ENCODE measurements at places on chromosomes 2 and 18. TPM values are rescaled to one million over a fixed set of nuclear protein-coding genes. Genes with fewer than 3 reads are reported as not detected.

CCDC148 gene
- total RNA-seq: 1.0 TPM

MOB4 gene
- 27.6 TPM for total RNA-seq

CYRIA gene
- total RNA-seq: 3.9 TPM

NRP2 gene
- 5.1 TPM for total RNA-seq

PLGLB1 gene
- 2.7 TPM for total RNA-seq

CD8A gene
- 0.51 TPM for total RNA-seq

GULP1 gene
- 4.6 TPM for total RNA-seq

PAX3 gene
- total RNA-seq: not detected

AMER3 gene
- not detected for total RNA-seq

LYG2 gene
- total RNA-seq: not detected

OR6B2 gene
- total RNA-seq: not detected

SERPINB13 gene
- total RNA-seq: not detected

- peak; percentile 55 for DNase-seq
Observed at GRCh38 chr18:76495435-76496193, 572 bp upstream of the ZNF516 start.

DNA sequence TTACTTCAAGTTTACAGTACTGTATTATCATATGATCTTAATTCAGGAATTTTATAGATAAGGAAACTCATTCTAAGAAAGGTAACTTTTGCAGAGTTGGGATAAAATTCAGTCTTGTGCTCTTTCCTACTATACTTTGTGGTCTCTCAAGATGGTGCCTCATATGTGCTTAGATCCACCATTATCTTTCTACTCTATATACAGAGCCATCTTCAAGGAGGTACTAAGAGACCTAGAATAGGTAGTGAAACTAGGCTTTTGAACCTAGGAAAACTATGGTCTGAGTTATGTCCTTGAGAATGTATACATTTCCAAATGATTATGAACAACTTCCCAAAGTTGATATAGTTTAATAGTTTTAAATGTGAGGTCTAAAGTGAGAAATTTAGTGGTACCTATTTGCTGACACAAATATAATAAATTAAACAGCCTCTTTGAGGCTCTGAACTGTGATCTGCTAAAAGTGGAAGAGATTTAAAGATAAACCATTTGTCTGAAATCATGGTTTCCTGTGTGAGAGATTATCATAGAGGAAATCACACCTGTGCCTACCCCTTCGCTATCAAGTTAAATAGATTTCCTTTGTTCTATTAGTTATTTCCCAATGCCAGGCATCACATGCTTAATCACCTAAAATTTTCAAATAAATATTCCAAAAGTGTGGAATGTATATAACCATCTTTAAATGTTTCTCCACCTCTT lies 27.2 kb downstream of the ACAA2 start:
- DNase-seq: no peak

GRCh38 chr2:147639891-147640290 lies 204.9 kb upstream of the ACVR2A start:
- DNase-seq: no peak

- no peak for DNase-seq
Observed at GRCh38 chr2:191693166-191693565, 15.2 kb downstream of the NABP1 start.

- DNase-seq: no peak
Observed at GRCh38 chr2:79801082-79801481, 288.2 kb downstream of the CTNNA2 start.

- DNase-seq: no peak
Observed at GRCh38 chr18:3615374-3615985, 165.5 kb downstream of the TGIF1 start.

DNA sequence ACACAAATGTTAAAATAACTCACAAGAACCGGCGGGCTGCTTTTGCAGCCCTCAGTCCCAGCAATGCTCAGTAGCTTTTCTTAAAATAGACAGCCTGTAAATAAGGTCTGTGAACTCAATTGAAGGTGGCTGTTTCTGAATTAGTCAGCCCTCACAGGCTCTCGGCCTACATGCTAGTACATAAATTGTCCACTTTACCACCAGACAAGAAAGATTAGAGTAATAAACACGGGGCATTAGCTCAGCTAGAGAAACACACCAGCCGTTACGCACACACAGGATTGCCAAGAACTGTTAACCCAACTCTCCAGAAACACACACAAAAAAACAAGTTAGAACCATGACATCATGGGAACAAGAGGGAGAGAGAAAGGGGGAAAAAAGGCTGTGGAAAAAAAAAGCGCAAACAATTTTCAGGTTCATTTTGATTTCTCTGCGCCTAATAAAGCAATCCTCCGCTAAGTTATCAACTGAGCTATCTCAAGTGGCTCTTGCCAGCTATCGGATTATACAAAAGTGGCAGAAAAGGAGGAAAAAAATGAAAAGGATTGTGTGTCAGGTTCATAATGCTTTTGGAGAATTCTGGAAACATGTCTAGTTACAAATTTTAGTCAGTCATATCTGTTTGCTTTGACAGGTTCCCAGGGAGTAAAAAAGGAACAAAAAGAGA lies 89.1 kb downstream of the ZEB2 start:
- no peak for DNase-seq

DNA sequence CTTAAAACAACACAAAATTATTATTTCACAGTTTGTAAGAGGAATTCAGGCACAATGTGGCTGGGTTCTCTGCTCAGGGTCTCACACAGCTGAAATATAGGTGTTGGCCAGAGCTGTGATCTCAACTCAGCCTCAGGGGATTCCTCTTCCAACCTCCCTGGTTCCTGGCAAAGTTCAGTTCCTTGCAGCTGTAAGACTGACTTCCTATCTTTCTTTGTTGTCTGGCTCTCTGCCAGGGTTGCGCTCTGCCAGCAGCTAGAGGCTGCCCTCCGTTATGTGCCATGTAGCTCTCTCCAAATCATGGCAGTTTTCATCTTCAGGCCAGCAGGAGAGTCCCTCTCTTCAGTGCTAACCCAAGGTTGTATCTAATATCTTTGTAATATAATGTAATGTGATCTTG lies 272.5 kb upstream of the KCNJ3 start:
- DNase-seq: peak; percentile 44

DNA sequence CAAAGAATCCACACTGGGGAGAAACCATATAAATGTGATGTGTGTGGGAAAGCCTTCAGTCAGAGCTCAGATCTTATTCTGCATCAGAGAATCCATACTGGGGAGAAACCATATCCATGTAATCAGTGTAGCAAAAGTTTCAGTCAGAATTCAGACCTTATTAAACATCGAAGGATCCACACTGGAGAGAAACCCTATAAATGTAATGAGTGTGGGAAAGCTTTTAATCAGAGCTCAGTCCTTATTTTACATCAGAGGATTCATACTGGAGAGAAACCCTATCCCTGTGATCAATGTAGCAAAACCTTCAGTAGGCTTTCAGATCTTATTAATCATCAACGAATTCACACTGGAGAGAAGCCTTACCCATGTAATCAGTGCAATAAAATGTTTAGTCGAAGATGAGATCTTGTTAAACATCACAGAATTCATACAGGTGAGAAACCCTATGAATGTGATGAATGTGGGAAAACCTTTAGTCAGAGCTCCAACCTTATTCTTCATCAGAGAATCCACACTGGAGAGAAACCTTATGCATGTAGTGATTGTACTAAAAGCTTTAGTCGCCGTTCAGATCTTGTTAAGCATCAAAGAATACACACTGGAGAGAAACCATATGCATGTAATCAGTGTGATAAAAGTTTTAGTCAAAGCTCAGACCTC lies 16.7 kb upstream of the ZSCAN30 start:
- no peak for DNase-seq

DNA sequence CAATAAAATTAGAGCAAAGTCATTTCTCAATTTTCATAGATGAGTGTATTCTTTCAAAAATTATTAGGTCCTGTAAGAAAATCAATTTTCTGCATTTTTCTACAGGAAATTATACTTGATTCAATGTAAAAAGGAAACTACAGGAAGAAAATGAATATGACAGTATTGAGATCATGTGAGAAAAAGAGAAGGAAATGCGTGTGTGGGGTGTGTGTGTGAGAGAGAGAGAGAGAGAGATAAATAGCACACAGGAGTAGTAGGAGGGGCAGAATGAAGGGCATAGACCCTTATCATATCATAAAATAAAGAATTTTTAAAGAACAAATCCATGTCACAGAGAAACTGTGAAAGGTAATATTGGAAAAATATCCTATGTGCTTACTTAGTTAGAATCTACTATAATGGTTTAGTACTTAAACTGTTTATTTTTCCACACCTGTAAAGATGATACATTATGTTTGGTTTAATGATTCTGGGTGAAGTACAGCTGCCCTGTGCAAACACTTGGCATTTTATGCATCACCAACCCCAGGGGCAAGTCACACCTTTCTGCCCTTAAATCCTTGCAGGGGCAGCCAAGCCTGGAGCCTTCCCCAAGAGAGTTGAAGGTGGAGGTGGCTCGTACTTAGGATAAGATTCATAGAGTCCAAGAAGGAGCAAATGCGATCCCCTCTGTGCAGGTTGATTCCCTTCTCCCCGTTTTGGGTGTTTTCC lies 276.4 kb downstream of the TGIF1 start:
- DNase-seq: no peak

GRCh38 chr18:8277270-8277669 lies 332.0 kb upstream of the RAB12 start:
- no peak for DNase-seq

GRCh38 chr18:53509886-53510285 lies 714.6 kb downstream of the MBD2 start:
- no peak for DNase-seq

DNA sequence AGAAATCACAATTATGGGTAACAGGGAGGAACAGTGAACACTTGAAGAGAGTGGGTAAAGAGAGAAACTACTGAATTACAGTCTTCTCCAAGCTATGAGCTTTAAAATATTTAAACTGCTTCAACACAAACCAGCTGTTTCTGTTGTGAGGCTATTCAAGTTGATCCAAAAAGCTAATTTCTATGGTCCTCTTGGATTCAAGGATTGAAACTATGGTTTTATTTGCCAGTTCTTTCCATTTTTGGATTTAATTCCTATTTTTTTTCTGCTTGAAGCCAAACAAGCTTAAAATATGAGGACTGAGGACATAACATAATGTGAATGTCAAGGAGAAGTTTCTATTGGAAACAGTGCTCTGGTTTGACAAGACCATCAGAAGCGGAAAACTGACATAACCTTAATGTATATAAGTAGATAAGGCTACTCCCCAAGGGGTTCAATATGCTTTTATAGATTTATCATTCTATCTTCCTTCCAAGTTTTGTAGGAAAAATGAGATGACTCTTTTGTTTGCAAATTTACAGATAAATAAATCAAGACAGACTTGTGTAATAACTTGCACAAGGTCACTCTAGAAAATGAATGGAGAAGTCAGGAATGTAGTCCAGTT lies 60.7 kb upstream of the AQP4 start:
- DNase-seq: no peak

DNA sequence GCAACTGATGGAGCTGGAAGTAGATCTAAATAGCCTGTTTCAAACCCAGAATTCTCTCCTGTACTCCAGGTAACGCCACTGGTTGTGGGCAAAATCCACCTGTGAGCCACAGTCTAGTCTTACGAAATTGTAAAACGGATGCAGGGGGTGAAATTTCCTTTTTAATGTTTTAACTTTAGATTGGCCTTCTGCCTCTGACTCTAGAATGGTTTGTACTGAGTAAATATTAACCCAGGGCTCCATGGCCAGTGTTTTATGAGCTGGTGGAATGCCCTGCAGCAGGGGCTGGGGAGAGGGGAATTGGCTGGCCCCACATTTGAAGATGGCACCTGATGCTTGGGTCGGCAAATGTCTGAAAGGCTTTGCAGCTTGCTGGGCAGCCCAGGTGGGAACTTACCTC lies 156.6 kb downstream of the MYCN start:
- no peak for DNase-seq

Measured in Right ventricle myocardium superior (tissue), 1 donor.